Osteoblast (primary cell): ENCODE measurements at places on chromosomes 6 and 20. TPM values are rescaled to one million over a fixed set of nuclear protein-coding genes. Genes with fewer than 3 reads are reported as not detected.

DNA sequence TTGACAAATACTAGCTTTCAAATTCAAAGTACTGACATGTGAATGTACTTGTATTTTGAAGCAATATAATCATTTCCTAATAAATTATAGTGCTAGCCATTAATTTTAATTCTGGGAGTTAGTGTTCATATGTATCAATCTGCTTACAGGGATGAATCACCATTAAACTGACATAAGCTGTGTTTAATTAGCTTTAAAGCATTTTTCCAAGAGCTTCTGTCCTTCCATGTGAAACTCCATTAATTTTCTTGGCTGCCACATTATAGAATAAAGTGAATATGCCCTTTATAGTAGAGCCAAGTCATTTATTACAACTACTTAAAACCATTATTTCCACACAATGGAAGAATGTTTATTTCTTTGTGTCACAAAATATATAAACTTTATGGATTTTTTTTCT is 150.8 kb downstream of the COL21A1 start:
- no peak for DNase-seq

DNA sequence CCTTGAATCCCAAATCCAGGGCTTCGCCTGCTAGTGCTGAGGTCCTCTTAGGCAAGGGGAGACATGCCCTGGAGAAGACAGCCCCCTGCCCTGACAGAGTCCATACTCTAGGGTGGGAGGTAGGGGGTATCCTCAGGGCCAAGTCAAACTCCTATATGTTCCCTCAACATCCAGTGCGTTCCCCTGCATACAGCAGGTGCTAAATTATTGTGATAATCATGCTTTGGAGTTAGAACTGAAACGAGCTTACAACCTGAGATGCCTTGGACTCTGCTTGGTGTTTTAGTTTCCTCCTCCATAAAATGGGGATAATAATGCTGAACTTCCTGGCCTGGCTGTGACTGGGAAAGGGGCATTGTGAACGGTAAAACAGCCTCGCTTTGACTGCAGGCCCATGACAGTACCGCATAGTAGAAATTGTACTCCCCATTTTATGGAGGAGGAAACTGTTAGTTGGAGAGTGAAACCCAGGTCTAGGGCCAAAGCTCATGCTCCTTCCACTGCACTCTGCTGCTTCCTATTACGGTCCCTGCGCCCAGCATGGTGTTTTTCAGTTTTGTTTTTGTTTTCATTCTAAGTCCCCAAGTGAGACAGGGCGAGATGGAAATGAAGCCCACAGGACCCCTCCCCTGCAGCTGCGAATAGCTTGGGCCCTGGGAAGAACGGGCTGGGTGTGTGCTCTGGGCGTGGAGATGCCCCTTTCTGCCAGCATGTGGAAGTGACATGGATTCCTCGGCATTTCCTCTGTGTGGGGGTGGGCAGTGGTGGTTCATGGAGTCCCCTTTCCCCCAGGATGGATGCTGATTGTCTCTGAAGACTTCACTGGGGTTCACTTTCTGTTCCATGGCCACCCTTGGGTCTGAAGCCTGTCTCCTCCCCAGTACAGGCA is 162.5 kb downstream of the VEGFA start:
- no peak for DNase-seq

- DNase-seq = peak; percentile 82
Measured at GRCh38 chr6:15588971-15589634, 73.7 kb downstream of the DTNBP1 start.

- no peak for DNase-seq
Measured at GRCh38 chr6:52840763-52841585, at the start of gene GSTA5. Gene GSTA5, minus strand, starts transcription at chr6:52840813.

- DNase-seq = no peak
Measured at GRCh38 chr6:53917464-53917842, 122.6 kb downstream of the LRRC1 start.

DNA sequence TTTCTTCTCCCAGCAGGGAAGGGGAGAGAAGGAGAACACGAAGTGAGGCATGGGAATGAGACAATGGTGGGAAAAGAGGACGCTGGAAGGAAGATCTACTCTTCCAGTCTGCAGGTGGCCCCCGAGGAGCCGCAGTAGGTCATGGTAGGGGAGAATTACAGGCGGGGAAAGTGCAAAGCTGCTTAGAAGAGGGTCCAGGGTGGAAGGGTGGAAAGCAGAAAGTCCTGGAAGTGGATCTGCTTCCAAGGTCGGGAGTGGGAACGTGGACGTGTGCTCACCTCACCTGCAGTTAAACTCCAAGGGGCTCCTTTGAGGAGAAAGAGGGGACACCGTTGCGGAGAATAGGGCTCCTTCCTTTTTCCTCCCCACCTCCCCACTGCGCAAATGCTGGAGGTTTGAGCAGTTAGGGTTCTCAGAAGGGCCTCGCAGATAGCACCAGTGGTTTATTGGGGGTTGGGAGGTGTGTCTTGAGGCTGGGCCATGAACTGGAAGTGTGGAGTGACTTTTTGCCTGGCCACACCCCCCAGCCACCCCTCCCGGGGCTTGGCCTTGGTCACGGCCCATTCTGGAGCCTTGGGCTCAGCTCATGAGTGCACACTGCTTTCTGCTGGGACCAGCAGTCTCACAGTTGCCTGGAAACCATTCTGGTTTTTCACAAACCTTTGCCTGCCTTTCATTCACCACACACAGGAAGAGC is 100.4 kb upstream of the MLN start:
- no peak for DNase-seq

DNA sequence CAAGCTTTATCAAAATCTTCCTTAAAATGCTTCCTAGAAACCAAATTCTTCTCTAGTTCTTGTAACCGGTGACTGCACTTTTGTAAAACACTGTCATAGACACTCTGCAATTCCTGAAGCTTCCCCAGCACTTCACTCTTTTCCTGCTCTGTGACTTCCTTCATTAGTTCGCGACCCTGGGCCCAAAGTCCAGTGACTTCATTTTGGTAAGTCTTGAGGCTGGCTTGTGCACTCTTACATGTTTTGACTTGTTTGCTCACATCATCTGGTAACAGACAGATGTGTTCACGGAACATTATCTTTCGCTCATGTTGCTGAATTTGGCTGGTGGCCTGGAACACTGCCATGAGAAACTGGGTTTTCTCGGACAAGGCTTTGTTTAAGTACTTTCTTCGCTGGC is 306.2 kb downstream of the SYNE1 start:
- DNase-seq = no peak

GRCh38 chr6:149359440-149359839 is 40.6 kb upstream of the SUMO4 start:
- no peak for DNase-seq

TRIM31 gene
- not detected in 2 replicates for total RNA-seq

EEF1A1 gene
- total RNA-seq = 18,909 and 19,513 TPM in 2 replicates

GLP1R gene
- not detected in 2 replicates for total RNA-seq

OXT gene
- total RNA-seq = not detected in 2 replicates
